MCF 10A (cell line): ENCODE measurements at places on chromosomes 3 and 15. TPM values are rescaled to one million over a fixed set of nuclear protein-coding genes. Genes with fewer than 3 reads are reported as not detected.

GRCh38 chr3:62110443-62111225 lies 262.7 kb downstream of the FEZF2 start:
- DNase-seq: no peak

Gene REC114
- not detected in 2 replicates for total RNA-seq

DNA sequence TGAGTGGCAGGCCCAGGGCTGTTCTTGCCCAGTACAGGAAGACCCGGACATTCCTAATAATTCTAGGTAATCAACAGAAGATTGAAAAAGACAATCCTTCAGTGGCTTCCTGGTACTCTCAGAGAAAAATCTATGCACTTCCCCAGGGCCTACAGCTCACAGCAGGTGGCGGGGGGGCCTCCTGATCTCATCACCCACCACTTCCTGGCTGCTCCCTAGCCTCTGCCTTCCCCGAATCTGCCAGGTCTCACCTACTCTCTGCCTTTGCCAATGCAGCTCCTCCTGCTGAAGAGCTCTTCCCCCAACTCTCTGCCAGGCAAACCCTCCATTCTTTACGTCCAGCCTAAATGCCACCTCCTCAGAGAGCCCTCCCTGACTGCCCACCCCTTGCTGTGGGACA lies 37.5 kb downstream of the EHD4 start:
- peak; percentile 70 for DNase-seq

DNA sequence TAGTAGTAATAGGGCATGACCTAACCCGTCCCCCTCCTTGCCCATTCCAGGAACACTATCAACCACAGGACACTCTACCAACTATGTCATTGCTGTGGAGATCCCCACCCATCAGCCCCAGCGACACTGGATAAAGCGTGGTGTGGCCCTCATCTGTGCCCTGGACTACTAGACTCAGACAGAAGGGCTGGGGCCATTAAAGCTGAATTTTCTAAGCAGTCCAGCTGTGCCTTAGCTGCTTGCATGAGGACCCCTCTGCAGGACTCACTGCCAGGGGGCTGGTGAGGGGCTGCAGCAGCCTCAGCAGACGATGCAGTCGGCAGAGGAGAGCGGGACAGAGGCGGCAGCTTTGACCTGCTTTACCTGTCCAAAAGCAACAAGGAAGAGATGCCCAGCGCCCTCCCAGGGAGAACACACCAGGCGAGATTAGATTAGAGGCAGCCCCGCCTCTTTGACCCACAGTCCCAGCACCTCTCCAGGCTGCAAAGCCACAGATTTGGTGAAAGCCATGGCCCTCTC lies 44.6 kb downstream of the SEMA3G start:
- no peak for DNase-seq

GRCh38 chr15:88476635-88477060 lies 9.1 kb downstream of the MRPS11 start:
- peak; percentile 49 for DNase-seq

- no peak for DNase-seq
These were observed 89.0 kb downstream of the NFKBIZ start for GRCh38 chr3:101938262-101938847.

Gene CCR1
- not detected in 2 replicates for total RNA-seq

GRCh38 chr15:36965570-36966342 lies 134.6 kb downstream of the MEIS2 start:
- DNase-seq: no peak

DNA sequence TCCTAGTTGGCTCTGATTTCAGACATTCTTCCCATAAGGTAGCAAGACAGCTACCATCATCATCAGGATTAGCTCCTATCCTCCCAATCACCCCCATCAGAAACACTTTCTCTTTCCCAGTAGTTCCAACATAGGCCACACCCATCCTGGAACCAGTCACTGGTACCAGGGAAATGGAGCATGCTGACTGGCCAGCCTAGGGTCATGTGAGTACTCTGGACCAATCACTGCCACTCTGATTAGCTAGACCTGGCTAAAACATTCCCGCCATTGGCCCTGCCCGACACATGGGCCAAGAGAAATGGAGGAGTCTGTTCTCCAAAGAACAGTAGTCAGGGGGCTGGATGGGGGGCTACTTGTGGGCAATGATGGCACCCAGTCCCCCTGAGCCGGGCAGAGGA lies 12.4 kb downstream of the EFCC1 start:
- DNase-seq: no peak
